ENCODE measurements at places on chromosomes 16 and 17. TPM values are rescaled to one million over a fixed set of nuclear protein-coding genes. Genes with fewer than 3 reads are reported as not detected.

DNA sequence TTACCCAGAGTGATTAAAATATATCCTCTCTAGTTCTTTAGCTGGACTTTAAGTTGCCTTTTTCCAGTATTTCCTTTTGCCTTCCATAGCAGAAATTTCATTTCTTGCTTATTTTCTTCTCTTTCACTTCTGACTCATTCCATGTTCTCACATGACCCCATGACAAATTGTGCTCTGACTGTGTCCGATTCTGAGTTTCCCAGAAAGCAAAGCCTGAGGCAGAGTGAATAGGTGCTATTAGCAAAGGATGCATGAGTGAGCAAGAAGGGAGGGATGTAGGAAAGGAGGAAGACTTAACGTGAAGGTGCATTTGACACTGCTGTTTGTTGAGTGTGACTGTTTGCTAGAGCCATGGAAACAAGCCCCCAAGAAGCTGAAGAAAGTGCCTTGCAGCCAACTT, 82.6 kb upstream of the CNTNAP4 start:
- peak; percentile 67 for DNase-seq

DNA sequence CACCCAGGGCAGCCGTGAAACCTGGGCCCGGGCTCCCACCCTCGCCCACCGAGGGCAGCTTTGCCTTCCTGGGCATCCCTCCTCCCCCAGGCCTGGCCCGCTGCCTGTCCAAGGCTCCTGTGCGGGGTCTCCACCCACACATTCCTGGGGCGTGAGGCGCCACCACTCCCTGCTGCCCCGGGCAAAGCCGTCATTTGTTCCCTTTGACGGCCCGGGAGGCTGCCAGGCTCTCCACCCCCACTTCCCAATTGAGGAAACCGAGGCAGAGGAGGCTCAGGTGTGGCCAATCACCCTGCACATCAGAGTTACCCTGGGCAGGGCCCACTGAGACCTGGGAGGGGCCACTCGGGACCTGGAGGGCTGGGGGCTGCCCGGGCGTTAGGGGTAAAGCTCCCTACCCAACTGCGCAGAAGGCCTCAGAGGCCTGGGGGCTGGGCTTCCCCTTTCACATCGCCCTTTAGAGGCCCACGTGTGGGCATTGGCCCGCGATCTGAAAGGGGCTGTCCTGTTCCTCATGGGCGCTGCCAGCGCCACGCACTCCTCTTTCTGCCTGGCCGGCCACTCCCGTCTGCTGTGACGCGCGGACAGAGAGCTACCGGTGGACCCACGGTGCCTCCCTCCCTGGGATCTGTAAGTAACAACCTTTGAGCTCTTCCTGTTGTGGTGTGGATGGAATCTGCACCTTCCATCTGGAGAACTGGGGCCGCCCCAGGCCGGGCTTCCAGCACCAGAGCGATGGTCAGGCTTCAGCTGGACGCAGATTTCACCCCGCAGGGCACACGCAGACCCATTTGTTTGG, at the start of gene MSLN:
Gene MSLN (plus strand): TSS at position 190 of the 799 bp plus-strand sequence. CDS start 1,947 bp downstream, outside the sequence.
- no peak for DNase-seq

DNA sequence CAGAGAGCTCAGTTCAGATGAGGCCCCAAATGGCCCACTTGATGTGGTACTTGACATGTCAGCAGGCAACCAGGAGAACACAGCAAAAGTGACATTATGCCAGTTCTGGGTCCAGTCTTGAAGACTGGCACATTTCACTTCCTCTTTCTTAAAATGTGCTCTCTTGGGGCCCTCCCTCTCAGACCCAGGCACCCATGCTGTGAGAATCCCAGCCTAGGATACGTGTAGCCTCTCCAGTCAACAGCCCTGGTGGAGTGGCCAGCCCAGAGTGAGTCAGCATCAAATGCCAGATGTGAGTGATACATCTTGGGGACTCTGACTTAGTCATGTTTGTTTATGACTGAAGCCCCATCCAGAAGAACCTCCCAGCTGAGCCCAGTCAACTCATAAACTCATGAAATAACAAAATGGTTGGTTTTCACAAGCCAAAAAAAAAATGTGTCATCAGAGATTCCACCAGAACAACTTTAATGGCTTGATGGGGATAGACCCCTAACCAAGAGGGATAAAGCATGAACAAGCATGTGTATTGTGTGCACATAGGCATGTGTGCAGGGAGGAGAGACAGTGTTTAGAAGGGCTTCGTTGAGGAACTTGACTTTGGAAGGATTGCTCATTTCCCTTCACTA, 82.5 kb upstream of the TNRC6C start:
- no peak for DNase-seq

DOC2A gene
- total RNA-seq: 1.0 TPM
